Cardiac septum (tissue), 1 donor: ENCODE measurements at places on chromosomes 1 and 21. TPM values are rescaled to one million over a fixed set of nuclear protein-coding genes. Genes with fewer than 3 reads are reported as not detected.

LEFTY1 gene
- total RNA-seq = not detected

CD1D gene
- total RNA-seq = 1.2 TPM

SPRR2E gene
- total RNA-seq = not detected

DNA sequence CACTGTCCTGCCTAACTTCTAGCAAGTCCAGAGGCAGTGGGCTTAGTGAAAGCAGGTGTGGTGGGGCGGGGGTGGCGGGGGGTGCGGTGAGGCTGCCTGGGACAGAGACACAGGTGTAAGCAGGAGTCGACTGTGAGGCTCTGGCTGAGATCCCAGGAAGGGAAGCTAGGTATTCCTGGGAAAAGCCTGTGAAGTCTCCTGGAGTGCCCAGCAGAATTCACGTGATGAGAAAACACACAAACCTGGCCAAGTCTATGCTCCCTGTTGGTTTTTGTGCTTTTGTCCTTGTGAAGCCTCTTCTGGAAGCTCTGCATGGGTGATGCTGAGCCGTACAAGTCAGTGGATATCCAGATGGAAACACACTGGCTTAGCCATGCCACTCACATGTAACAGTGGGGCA, 5.3 kb downstream of the GALNT2 start:
- no peak for DNase-seq

GRCh38 chr1:174344162-174344561, 103.6 kb upstream of the GPR52 start:
- DNase-seq = no peak

- no peak for DNase-seq
These were observed 25.1 kb upstream of the CPLANE2 start for GRCh38 chr1:16262067-16262466.

GRCh38 chr1:40450495-40451237, 390 bp downstream of the ZFP69B start:
- peak; percentile 77 for DNase-seq

GRCh38 chr1:18037651-18038050, 69.9 kb upstream of the IGSF21 start:
- DNase-seq = no peak
